Naive B cell (primary cell): ENCODE measurements at places on chromosomes 2 and 18. TPM values are rescaled to one million over a fixed set of nuclear protein-coding genes. Genes with fewer than 3 reads are reported as not detected.

DNA sequence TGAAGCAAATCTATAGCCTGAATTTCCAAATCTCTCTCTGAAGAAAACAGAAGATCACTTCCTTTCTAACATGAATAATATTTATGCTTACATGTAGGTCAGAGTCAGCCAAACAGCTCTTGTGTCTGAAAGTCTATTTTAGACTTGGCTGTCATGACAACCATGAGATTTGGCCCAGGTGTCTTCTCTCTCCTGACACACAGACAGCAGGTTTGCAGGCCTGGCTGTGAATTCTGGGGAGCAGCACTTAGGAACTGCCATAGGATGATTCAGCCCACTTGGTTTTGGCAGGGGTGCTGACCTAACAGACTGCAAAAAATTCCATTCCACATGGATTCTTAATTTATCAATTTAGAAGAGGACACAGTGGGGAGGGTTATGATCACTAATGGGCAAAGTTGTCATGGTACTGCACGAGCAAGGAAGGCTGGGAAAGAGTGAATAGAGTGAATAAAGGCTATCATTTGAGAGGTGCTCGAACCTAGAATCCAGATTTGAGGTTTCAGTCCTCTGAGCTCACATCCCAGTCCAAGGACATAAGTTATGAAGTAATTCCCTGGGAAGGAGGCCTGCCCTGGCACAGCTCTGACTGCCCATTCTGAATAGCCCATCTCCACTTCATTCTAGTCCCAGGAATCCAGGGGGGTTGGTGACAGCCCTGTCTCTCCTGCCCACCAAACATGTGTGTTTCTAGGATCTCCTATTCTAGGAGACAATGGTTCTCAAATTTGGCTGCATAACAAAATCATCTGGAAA is 453.9 kb upstream of the TRIB2 start:
- DNase-seq = no peak

- DNase-seq = no peak
Observed at GRCh38 chr2:128369602-128370467, 51.2 kb upstream of the HS6ST1 start.

DNA sequence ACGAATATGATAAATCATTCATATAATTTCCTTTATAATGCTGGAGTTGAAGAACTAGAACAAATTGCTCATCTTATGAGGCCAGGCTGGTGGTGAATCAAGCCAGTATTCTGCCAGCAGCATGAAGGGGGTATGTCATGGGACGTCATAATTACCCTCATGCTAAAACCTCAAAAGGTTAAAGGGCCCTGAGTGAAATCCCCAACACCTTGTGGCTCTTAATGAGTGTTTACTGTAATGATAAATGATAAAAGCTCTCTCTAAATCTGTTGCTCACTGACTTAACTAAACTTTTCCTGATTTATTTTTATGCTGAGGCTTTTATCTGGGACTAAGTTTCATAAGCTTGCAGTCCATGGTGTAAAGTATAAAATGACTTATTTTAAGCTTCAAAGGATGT is 18.3 kb upstream of the NEDD4L start:
- DNase-seq = no peak

GRCh38 chr2:44981714-44982108 is 27.5 kb downstream of the SIX2 start:
- peak; percentile 41 for DNase-seq

GRCh38 chr2:158101384-158101926 is at the start of gene UPP2:
Gene UPP2, plus strand, starts transcription at chr2:158101876. Its CDS starts 188 bp downstream, at chr2:158102064.
- DNase-seq = no peak

- no peak for DNase-seq
Observed at GRCh38 chr2:178418426-178418825, 32.5 kb downstream of the PRKRA start.

FAM237A gene
- not detected for polyA plus RNA-seq

DNA sequence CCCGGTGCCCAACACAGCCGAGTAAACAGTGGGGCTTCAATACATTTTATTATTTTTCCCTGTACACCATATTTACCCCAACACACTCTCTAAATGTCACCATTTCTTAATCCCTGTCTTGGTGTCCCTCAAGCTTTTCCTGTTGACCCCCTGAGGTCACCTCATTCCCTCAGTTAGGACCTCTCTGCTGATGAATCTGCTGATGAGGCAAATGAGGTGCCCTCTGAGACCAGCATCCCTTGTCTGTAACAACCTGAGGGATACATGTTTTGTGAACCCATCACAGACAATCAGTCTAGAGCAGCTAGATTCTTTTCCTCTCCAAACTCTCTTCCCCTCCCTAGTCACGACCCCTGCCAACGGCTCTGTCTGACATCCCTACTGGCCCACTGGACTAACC is 127.6 kb downstream of the FSHR start:
- DNase-seq = no peak

DNA sequence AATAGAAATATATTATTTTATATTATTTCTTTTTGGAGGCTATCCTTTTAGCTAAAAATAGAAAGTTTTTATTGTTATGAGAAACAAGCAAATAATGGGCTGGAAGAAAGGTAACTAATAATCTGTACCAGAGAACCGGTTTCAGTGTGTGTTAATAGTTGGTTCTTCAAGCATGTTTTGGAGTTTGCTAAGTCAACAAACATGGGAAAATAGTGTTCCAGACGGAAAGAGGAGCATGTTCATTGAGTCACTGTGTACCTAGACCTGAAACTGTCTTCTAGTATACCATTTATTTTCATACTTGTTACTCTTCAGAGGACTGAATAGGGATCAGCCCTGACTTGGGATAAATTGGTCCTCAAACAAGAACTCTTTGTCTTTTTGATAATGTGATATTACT is 134.5 kb upstream of the CWC22 start:
- DNase-seq = no peak

GRCh38 chr2:207812726-207813080 is 43.0 kb upstream of the FZD5 start:
- no peak for DNase-seq
